ENCODE measurements at places on chromosomes 11 and 22. TPM values are rescaled to one million over a fixed set of nuclear protein-coding genes. Genes with fewer than 3 reads are reported as not detected.

The POLA2 gene
- total RNA-seq: 26.8 TPM

The LMNTD2 gene
- not detected for total RNA-seq

The TBX1 gene
- total RNA-seq: 0.31 TPM

The ANO9 gene
- total RNA-seq: not detected
